ENCODE measurements at places on chromosomes 2 and 18.

GRCh38 chr2:112201696-112202430, 53.0 kb downstream of the ZC3H8 start:
- DNase-seq: peak; percentile 17

- DNase-seq: no peak
Observed at GRCh38 chr18:50262977-50263376, 3.3 kb downstream of the CFAP53 start.

DNA sequence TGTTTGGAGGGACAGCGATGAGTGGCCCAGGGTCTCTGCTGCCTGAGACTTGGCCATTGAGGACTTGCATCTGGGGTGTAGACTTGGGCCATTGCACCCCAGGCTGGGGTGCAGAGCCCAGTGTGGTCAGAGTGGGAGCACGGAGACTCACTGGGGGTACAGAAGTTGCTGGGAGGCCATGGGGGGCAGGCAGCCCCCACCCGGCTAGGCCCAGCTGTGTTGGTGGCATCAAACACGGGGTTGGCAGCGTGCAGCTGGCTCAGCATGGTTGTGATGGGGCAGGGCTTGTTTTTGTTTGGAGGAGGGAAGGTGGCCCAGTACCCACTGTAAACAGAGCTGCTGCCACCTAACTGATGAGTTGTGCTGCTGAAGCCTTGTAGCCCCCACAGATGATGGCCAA, 42.1 kb downstream of the GLI2 start:
- no peak for DNase-seq

DNA sequence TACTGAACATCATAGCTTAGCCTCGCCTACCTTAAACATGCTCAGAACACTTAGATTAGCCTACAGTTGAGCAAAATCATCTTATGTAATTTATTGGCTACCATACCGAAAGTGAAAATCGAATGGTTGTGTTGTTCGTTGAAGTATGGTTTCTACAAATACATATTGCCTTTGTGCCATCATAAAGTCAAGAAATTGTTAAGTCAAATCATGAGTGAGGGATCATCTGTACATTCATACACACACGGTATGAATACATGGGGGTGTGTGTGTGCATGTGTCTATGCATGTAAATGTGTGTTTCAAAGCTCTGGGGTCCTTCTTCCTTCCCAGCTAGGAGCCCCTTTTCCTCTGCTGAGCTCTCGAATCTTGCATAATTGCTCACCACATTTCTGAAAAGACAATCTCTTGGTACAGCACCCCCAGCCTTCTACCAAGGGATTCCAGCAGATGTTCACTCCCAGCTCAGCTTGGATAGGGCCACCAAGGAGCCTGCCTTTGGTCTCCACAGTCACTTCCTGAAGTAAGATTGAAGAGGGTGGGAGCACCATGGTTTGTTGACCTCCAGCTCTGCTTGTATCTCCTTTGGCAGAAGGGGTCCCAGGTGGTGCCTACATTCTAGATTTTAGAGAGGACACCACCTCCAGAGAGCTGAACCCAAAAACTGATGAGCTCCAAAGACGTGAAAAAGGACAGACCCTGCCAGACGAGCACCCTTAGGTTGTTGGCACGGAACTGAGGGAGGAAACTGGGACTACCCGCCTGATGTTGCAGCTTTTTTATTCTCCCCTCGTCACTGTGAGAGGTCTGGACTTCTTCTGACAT, 33.2 kb upstream of the CYP1B1 start:
- DNase-seq: no peak

DNA sequence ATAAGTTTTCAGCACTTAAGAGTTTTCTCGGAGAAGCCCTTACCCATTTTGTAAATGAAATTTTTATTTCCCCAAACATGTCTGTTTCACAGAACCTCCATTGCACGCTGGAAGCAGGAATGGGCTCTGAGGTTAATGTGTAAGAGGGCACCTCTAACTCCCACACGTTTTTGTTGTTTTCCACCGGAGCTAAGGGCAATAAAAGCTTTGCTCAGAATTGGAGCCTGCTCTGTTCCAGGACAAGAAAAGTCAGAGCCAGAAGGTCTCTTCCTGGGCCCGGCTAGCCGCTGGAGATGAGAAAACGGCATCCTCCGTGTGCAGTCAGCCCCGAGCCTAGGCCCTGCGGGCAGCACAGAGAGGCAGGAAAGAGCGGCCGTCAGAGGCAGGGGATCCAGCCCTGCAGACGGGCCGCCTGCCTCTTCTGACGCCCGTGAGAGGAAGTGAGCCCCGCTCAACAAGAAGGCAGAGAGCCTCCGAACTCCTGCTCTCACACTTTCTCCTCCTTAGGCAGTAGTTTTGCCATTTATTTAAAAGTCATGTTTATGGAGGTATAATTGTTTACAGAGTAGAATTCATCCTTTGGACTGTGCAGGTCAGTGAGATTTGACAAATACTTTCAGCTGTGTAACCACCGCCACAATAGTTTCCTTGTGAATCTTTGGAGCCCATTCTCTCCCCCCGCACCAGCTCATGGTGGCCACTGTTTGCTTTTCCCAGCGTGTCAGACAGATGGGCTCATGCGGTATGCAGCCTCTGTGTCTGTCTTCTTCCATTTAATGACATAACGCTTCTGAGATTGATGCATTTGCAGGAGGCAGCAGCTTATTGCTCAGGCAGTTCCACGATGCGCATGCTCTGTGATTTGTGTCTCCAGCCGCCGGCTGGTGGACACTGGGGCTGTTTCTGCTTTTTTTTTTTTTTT, 117.3 kb downstream of the GALR1 start:
- DNase-seq: peak; percentile 27

- no peak for DNase-seq
Observed at GRCh38 chr2:184558713-184559464, 39.4 kb upstream of the ZNF804A start.
